ENCODE measurements at places on chromosomes 4 and X. TPM values are rescaled to one million over a fixed set of nuclear protein-coding genes. Genes with fewer than 3 reads are reported as not detected.

Gene CENPVL2
- not detected for total RNA-seq

Gene FSTL5
- not detected for total RNA-seq

Gene TCEAL7
- not detected for total RNA-seq

DNA sequence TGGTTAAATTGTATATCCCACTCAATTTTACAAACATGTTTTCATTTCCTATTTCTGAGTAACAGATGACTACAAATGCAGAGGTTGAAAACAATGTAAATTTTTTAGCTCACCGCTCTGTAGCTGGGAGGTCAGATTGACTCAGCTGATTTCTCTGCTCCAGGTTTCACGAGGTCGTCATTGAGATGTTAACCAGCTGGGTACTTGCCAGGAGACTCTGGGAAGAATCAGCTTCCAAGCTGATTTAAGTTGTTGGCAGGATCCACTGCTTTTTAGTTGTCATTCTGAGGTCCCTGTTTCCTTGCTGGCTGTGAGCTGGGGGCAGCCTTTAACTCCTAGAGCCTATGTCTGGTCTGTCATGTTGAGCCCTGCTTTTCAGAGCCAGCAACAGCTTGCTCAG is 864.3 kb upstream of the AGA start:
- no peak overlapping the region for H3K27ac ChIP-seq
- no peaks in the 10 kb centered on the region for H3K27me3 ChIP-seq
- DNase-seq: no peak

GRCh38 chr4:139596034-139596683 is 40.1 kb upstream of the SETD7 start:
- no peaks in the 10 kb centered on the region for H3K36me3 ChIP-seq
- H3K27ac ChIP-seq: no peak overlapping the region
- H3K4me1 ChIP-seq: no peaks in the 10 kb centered on the region
- DNase-seq: no peak
- H3K4me3 ChIP-seq: no peak overlapping the region
- peaks cover 41% of the 10 kb centered on the region for H3K27me3 ChIP-seq

DNA sequence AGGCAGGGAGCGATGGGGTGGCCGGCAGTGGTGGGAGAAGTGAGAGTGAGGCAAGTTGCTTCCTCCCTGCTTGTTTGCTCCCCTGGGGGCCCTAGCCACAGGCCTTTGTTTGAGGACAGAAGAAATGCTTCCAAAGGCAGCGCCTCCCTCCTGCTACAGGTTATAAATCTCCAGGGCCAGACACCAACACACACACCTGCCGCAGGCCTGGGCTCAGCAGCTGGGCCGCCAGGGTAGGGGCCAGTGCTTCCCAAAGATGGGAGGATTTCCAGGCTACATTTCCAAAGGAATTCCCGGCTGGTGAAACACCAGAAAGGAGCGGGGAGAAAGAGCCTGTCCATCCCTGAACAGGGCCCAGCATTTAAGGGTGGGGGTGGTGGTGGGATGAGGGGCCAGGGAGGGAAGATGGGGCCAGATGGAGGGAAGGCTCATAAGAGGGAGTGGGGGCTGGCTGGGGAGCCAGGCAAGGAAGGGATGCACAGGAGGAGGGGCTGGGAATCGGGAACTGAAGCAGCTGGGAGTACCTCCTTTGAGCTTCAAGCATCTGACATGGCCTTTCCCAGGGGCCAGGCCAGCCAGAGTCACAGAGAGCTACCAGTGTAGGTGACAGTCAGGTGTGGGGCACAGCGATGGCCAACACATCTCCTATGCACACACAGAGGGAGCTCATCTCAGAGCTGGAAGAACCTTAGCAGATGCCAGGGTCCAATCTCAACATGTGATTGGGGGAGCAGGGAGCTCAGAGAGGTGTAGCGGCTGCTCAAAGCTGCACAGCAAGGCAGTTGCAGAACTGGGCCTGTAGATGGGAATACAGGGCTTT is 143.9 kb downstream of the PJA1 start:
- H3K36me3 ChIP-seq: no peaks in the 10 kb centered on the region
- no peaks in the 10 kb centered on the region for H3K27me3 ChIP-seq
- no peaks in the 10 kb centered on the region for H3K4me1 ChIP-seq
- no peak for DNase-seq
- no peak overlapping the region for H3K4me3 ChIP-seq
- H3K27ac ChIP-seq: no peak overlapping the region

DNA sequence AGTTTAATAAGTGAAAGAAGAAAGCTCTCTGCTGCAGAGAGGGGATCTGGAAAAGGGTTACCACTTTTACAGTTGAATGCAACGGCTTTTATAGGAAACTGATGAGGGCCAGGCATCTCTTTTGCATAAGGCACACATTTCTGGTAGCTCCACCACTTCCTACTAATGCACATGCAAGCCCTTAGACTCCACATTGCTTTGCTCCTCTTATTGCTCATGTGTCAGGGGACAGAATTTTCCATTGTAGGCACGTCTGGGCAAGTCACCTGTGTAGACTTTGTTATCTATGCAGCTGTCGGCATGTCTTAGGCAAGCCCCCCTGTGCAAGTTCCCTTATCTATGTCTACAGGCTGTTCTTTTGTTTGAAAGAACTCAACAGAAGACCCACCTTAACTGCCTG is 294.6 kb upstream of the STS start:
- no peaks in the 10 kb centered on the region for H3K36me3 ChIP-seq
- DNase-seq: no peak
- no peaks in the 10 kb centered on the region for H3K4me1 ChIP-seq
- no peak overlapping the region for H3K4me3 ChIP-seq
- no peaks in the 10 kb centered on the region for H3K27me3 ChIP-seq
- H3K27ac ChIP-seq: no peak overlapping the region

Gene BTC
- not detected for total RNA-seq

DNA sequence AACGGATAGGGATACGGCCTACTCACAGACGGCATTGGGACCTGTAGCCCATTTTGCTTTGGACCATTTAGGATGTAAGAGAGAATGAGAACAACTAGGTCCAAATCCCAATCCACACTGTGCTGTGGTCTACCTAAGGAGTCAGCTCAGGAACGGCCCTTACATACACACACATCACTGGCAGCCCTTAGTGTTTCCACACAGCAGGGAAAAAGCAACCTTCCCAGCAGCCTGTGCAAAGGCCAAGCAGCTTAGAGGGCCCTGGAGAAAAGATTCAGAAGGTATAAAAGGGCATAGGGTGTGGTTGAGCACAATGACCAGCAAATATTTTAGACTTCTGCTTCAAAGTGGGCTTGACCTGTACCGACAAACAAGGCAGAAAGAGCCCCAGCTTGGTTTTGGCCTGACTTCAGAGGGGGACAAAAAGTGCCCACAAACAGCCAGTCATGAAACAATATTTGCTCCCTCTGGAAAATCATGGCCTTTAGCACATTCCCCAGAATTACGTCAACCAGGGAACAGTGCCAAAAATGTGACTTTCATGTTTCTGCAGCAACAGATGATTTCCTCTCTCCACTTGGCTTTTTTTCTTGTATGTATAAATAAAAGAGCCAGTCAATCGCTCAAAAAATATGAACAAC is 359.5 kb upstream of the FGF16 start:
- H3K4me1 ChIP-seq: no peaks in the 10 kb centered on the region
- no peak overlapping the region for H3K4me3 ChIP-seq
- no peaks in the 10 kb centered on the region for H3K27me3 ChIP-seq
- H3K27ac ChIP-seq: no peak overlapping the region

DNA sequence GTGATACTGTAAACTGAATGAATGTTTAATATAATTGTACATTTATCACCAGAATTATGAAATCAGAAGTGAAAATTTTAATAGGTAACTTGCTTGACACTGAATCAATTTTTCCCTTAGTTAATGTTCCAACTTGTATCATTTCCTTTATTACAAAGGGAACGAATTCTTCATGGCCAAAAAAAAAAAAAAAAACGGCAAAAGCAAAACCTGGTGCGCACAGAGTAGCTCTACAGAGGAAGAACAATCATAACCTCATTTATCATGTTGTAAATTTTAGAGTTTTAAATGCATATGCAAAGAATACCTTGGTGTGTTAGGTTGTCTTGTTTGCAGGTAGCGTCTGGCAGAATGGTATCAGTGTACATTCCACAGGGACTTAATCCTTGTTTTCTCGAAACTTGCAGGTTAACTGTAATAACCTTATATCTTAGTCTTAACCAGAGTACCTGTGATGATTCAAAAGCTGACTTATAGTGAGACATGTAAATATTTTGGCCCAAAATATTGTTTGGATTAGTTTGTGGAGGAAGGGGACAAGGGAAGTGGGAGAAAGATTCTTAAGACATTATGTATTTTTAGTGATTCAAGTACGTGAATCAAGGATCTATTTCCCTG is 70.0 kb downstream of the NPNT start:
- no peak overlapping the region for H3K27ac ChIP-seq
- H3K36me3 ChIP-seq: no peaks in the 10 kb centered on the region
- no peaks in the 10 kb centered on the region for H3K27me3 ChIP-seq

DNA sequence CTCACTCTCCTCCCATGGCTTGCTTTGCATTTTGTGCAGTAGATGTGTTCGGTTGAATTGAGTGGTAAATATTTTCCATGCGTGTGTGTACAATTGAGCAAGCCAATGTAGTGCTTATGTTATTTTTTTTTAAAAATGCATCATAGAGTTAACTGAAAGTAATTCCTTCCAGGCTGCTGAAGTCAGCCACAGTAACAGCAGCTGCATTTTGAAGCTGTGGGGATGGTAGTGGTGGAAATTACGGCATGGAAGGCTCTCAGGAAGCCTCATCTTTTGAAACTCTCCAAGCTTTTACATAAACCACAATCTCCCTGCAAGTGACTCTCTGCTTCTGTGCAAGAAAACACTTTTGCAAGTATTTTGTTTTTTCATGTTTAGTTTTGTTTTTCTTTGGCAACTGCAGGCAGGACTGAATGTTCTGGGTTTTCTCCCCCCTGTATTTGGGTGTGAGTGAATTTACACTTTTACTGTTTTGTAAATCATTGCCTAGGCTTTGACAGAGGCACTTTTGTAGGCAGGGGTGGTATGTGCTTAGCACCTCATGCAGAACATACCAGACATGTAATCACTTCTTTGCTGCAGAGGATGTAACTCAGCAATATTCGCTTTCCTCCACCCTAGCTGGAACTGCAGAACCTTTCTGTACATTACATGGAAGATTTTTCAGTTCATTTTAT is 56.2 kb downstream of the LRRC66 start:
- H3K27me3 ChIP-seq: peaks cover 6% of the 10 kb centered on the region
- H3K4me1 ChIP-seq: no peaks in the 10 kb centered on the region
- no peak overlapping the region for H3K27ac ChIP-seq
- H3K4me3 ChIP-seq: no peak overlapping the region
- DNase-seq: no peak

Data from activated CD4-positive, alpha-beta memory T cell treated with anti-CD3 and anti-CD28 coated beads, Interleukin-2, amount 10 ng/mL, durations not matched to agents 7 days and 5 days (primary cell).